ENCODE measurements at places on chromosomes 1 and 21.

- H3K27me3 ChIP-seq, result no peaks in the 10 kb centered on the region
- no peaks in the 10 kb centered on the region for H3K36me3 ChIP-seq
- no peak overlapping the region for H3K4me3 ChIP-seq
- H3K4me1 ChIP-seq, result no peaks in the 10 kb centered on the region
These were observed 19.7 kb downstream of the ENSA start for GRCh38 chr1:150609732-150610131.

DNA sequence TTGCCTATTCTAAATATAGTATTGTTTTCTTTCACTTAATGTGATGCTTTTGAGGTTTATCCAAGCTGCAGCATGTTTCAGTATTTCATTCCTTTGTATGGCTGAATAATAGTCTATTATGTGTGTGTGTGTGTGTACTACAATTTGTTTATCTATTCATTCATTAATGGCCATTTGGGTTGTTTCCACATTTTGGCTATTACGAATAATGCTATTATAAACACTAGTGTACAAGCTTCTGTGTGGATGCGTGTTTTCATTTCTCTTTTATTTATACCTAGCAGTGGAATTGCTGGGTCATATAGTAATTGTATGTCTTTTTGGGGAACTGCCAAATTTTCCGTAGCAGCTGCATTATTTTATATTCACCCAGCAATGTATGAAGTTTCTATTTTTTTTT, 15.0 kb upstream of the THEM5 start:
- no peak for DNase-seq
- no peaks in the 10 kb centered on the region for H3K4me1 ChIP-seq
- peaks cover 4% of the 10 kb centered on the region for H3K36me3 ChIP-seq
- no peak overlapping the region for H3K4me3 ChIP-seq
- H3K27ac ChIP-seq, result no peak overlapping the region
- H3K27me3 ChIP-seq, result no peaks in the 10 kb centered on the region

DNA sequence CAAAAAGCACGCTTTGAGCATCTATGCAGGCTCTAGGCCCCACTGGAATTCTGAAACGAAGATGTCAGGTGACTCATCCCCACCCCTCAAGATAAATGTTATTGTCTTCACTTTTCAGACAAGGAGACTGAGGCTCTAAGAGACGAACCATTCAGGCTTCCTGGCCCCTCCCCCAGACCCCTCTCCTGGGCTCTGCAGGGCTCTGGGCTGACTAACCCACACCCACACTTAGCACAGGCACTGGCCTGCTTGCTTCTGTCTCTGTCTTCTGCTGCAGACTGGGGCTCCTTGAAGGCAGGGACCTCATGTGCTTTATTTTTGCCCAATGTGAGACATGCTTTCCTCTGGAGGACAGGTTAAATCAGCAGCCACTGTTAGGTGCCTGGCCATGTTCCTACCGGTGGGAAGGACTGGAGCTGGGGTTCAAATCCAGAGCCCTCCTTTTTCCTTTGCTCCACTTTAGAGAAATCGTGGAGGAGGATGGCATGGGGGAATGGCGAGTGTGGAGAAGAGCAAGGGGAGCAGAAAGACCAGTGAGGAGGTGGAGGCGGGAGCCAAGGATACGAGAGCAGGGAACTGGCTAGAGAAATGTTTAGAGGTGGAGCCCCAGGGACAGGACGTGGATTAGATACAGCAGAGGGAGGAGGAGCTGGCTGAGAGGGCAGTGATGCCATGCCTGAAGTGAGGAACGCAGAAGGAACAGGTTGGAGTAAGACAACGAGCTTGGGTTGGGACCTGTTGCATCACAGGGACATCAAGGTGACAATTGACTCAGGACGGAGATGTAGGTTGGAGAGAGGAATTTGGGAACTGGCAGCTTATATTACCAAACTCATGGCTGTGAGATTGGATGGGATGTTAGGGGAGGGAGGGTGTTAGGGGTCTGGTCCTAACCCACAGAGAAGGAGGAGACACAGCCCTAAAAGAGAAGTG, 1.7 kb downstream of the TMEM125 start:
- DNase-seq, result no peak
- no peaks in the 10 kb centered on the region for H3K36me3 ChIP-seq
- H3K4me3 ChIP-seq, result peak overlapping the region; percentile 53
- no peaks in the 10 kb centered on the region for H3K27me3 ChIP-seq

GRCh38 chr1:117258791-117259190, 48.1 kb upstream of the VTCN1 start:
- no peaks in the 10 kb centered on the region for H3K36me3 ChIP-seq
- no peak overlapping the region for H3K27ac ChIP-seq
- H3K4me1 ChIP-seq, result no peaks in the 10 kb centered on the region
- H3K27me3 ChIP-seq, result no peaks in the 10 kb centered on the region
- no peak overlapping the region for H3K4me3 ChIP-seq
- DNase-seq, result no peak

DNA sequence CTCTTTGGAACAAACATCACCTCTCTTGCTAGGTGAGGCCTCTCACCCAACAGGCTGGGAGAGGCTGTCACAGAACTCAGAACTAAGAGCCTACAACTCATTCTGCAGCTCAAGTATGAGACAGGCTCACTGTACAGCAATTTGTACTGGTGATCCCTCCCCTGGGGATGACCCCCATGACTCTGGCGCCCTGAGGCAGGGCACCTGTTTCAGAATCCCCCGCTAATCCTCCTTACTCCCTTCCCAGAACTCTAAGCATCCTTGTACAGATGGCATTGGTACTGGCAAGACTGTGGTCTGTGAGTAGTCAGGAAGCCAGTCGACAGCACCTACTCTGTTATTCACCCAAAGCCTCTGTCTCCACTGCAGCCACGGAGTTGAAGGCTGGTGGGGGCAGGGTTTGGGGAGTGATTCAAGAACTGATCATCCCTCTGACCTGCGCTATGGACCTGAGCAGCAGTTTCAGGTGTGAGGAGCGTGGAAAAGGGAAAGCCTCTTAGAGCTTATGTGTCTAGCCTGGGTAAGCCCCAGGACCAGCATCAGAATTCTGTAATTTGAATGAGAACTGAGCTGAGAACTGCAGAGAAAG, 655.5 kb downstream of the KIF26B start:
- H3K36me3 ChIP-seq, result no peaks in the 10 kb centered on the region
- H3K27me3 ChIP-seq, result no peaks in the 10 kb centered on the region
- H3K4me3 ChIP-seq, result no peak overlapping the region
- no peak for DNase-seq
- peaks cover 4% of the 10 kb centered on the region for H3K4me1 ChIP-seq

GRCh38 chr1:155279268-155279667, 2.0 kb downstream of the HCN3 start:
- H3K27me3 ChIP-seq, result no peaks in the 10 kb centered on the region
- DNase-seq, result no peak
- H3K27ac ChIP-seq, result no peak overlapping the region
- no peak overlapping the region for H3K4me3 ChIP-seq

DNA sequence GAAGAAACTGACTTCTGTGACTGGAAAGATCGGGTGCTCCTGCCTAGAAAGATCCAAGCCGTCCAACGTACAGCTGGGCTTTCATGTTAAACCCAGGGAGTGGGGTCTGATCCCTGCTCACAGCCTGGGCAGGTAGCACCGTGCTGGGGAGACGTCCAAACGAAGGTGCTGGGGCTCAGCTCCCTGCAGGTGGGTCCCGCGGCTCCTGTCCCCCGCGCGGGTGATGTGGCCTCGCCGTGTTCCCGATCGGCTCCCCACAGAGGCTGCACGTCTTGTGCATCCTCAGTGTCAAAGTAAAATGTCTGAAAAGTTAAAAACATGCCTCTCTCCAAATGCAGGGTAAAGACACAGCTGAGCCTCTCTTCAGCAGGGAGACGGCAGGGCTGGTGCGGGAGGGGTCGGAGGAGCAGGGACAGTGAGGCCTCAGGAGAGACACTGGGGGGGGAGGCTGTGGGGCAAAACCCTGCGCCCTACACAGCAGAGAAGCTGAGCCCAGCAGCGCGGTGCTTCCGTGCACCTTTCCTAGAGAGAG, 40.1 kb upstream of the COL6A2 start:
- H3K27ac ChIP-seq, result peak overlapping the region; percentile 82
- peaks cover 23% of the 10 kb centered on the region for H3K4me1 ChIP-seq
- H3K4me3 ChIP-seq, result no peak overlapping the region
- H3K27me3 ChIP-seq, result no peaks in the 10 kb centered on the region

DNA sequence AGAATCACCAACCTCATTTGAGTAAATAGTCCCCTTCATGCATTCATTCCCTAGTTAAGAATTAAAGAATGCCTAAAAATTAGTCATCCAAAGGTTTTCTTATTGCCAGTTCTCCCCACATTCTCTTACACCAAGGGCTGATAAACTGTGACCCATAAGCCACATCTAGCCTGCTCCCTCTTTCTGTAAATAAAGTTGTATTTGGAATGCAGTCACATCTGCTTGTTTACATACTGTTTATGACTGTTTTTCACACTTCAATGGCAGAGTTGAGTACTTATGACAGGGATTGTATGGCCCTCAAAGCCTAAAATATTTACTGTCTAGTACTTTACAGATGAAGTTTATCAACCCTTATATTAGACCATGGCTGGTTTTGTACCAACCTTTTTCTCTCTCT, 16.1 kb upstream of the DYRK1A start:
- no peak overlapping the region for H3K4me3 ChIP-seq
- DNase-seq, result no peak
- H3K27ac ChIP-seq, result no peak overlapping the region
- no peaks in the 10 kb centered on the region for H3K27me3 ChIP-seq

- no peaks in the 10 kb centered on the region for H3K36me3 ChIP-seq
- H3K27ac ChIP-seq, result no peak overlapping the region
- DNase-seq, result no peak
- no peaks in the 10 kb centered on the region for H3K4me1 ChIP-seq
These were observed 42.8 kb upstream of the RASAL2 start for GRCh38 chr1:178051071-178051470.

GRCh38 chr1:40041466-40041838, 923 bp downstream of the CAP1 start:
- H3K4me3 ChIP-seq, result peak overlapping the region; percentile 85
- H3K4me1 ChIP-seq, result peaks cover 32% of the 10 kb centered on the region
- H3K27ac ChIP-seq, result peak overlapping the region; percentile 84
- DNase-seq, result no peak

DNA sequence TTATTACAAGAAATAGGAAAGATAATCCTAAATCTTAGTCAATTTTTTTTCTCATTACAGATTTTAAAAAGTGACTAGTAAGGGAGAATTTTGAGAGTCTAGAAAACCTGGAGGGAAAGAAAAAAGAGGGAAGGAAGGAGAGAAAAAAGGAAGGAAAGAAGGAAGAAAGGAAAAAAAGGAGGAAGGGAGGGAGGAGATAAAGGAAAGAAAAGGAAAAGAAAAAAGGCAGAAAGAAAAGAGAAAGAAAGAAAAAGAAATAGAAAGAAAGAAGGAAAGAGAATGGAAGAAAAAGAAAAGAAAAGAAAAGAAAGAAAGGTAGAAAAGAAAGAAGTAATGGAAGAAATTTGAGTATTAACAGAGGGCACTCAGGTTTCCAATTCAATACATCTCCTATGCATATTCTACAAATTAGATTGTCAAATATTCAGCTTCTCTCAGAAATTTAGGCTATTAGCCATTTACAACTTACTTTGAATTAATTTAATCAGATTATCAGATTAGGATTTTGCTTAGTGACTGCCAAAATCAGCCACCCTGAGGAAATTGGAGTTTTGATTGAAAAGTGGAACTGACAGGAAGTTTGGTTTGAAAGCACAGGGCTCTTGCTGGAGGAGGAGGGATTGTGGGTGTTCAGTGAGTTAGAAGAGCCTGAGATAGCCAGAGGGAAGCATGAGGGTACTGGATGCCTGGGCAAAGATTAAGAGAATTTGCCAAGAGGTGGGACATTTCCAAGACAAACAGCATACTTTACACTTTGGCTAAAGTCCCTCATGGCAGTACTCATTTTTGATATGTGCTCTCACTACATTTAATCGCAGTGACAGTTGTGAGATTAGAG, 677.8 kb downstream of the USP25 start:
- DNase-seq, result no peak
- H3K27ac ChIP-seq, result no peak overlapping the region
- H3K36me3 ChIP-seq, result no peaks in the 10 kb centered on the region
- no peaks in the 10 kb centered on the region for H3K27me3 ChIP-seq
- H3K4me3 ChIP-seq, result no peak overlapping the region
- H3K4me1 ChIP-seq, result no peaks in the 10 kb centered on the region

- DNase-seq, result no peak
- H3K4me1 ChIP-seq, result no peaks in the 10 kb centered on the region
- H3K36me3 ChIP-seq, result no peaks in the 10 kb centered on the region
- H3K4me3 ChIP-seq, result no peak overlapping the region
These were observed 312.0 kb upstream of the TMPRSS15 start for GRCh38 chr21:18715606-18716005.

- H3K4me1 ChIP-seq, result peaks cover 5% of the 10 kb centered on the region
- H3K36me3 ChIP-seq, result no peaks in the 10 kb centered on the region
- H3K27me3 ChIP-seq, result no peaks in the 10 kb centered on the region
- no peak overlapping the region for H3K27ac ChIP-seq
These were observed 1.4 kb upstream of the WDR26 start for GRCh38 chr1:224435999-224436398.

GRCh38 chr1:167231873-167232450, 11.3 kb downstream of the POU2F1 start:
- no peaks in the 10 kb centered on the region for H3K36me3 ChIP-seq
- DNase-seq, result no peak
- no peaks in the 10 kb centered on the region for H3K4me1 ChIP-seq
- no peak overlapping the region for H3K27ac ChIP-seq

GRCh38 chr1:67257173-67257535, 50.5 kb upstream of the IL12RB2 start:
- H3K27me3 ChIP-seq, result no peaks in the 10 kb centered on the region
- no peak overlapping the region for H3K4me3 ChIP-seq
- H3K4me1 ChIP-seq, result no peaks in the 10 kb centered on the region
- no peak overlapping the region for H3K27ac ChIP-seq
- DNase-seq, result no peak

- DNase-seq, result no peak
- no peaks in the 10 kb centered on the region for H3K4me1 ChIP-seq
- no peaks in the 10 kb centered on the region for H3K27me3 ChIP-seq
- no peaks in the 10 kb centered on the region for H3K36me3 ChIP-seq
- no peak overlapping the region for H3K4me3 ChIP-seq
- no peak overlapping the region for H3K27ac ChIP-seq
These were observed 186.5 kb downstream of the ROR1 start for GRCh38 chr1:63960326-63960725.

DNA sequence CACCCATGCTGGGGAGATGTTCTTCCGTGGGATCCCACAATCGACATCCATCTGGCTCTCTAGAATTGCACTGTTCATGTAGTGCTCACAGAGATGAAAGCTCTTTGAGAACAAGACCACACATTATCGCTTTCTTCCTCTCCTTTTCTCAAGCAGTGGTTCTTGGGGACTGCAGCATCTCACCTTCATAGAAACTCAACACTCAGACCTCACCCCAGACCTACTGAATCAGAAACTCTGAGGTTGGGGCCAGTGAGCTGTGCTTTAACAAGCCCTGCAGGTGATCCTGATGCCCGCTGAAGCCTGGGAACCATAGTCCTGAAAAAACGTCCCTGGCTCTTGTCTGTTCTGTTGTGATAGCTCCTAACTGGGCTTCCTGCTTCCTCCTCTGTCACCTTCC, 251.3 kb upstream of the FGGY start:
- no peaks in the 10 kb centered on the region for H3K36me3 ChIP-seq
- no peak overlapping the region for H3K4me3 ChIP-seq
- H3K27ac ChIP-seq, result peak overlapping the region; percentile 22
- DNase-seq, result no peak
- peaks cover 7% of the 10 kb centered on the region for H3K4me1 ChIP-seq
- no peaks in the 10 kb centered on the region for H3K27me3 ChIP-seq

- no peaks in the 10 kb centered on the region for H3K36me3 ChIP-seq
- no peaks in the 10 kb centered on the region for H3K27me3 ChIP-seq
- no peak overlapping the region for H3K27ac ChIP-seq
- H3K4me3 ChIP-seq, result no peak overlapping the region
- DNase-seq, result no peak
- H3K4me1 ChIP-seq, result no peaks in the 10 kb centered on the region
These were observed 473.3 kb downstream of the MRPL39 start for GRCh38 chr21:25133939-25134338.

- H3K27me3 ChIP-seq, result no peaks in the 10 kb centered on the region
- no peak for DNase-seq
- no peak overlapping the region for H3K4me3 ChIP-seq
- no peaks in the 10 kb centered on the region for H3K4me1 ChIP-seq
- no peaks in the 10 kb centered on the region for H3K36me3 ChIP-seq
These were observed 89.8 kb downstream of the OLFML2B start for GRCh38 chr1:161933592-161934588.
